ENCODE measurements at places on chromosomes 13 and 19. TPM values are rescaled to one million over a fixed set of nuclear protein-coding genes. Genes with fewer than 3 reads are reported as not detected.

GRCh38 chr13:62781866-62782265 lies 1366.2 kb upstream of the PCDH20 start:
- DNase-seq = no peak
- no peak overlapping the region for H3K4me3 ChIP-seq
- no peaks in the 10 kb centered on the region for H3K27me3 ChIP-seq
- H3K36me3 ChIP-seq = no peaks in the 10 kb centered on the region
- H3K27ac ChIP-seq = no peak overlapping the region
- no peaks in the 10 kb centered on the region for H3K4me1 ChIP-seq

DNA sequence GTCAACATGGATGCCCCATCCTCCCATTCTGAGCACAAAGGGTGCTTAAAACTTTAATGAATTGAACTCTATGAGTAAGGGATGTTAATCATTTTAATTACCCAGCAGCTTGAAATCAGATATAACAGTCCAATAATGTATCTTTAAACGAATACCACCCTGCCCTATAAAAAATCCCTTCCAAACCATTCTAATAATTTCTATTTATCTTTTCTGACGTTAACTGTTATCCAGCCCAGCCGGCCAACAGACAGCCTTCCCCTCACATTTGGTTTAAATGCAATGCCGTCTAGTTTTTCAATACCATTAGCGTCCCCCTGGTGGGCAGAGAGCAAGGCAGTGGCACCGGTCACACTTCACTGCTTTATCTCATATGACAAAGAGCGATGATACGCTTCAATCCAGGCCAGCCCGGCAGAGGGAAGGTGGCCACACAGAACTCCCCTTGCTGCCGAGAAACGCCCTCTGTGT lies 402.2 kb upstream of the ZNF507 start:
- no peak overlapping the region for H3K27ac ChIP-seq
- no peaks in the 10 kb centered on the region for H3K27me3 ChIP-seq
- no peaks in the 10 kb centered on the region for H3K36me3 ChIP-seq
- H3K4me3 ChIP-seq = no peak overlapping the region

DNA sequence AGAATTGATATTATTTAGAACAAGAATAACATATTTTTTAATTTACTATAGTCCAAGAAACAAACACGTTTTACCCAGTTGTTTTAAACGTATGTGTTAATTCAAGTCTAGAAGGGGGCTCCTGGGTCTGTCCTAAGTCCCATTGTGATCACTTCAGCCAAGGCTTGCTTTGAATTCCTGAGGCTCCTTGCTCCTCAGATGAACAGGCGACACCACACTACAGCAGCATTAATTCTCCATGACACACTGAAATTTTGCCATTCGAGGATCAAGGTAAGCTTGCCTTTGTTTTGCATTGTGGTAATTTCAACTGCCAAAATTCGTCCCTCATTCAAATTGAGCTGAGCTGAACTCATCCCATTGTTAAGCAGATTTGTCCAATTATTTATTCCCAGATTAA lies 1442.6 kb downstream of the SLITRK5 start:
- H3K36me3 ChIP-seq = no peaks in the 10 kb centered on the region
- no peak overlapping the region for H3K27ac ChIP-seq
- no peak for DNase-seq
- no peak overlapping the region for H3K4me3 ChIP-seq
- H3K4me1 ChIP-seq = no peaks in the 10 kb centered on the region

- H3K27ac ChIP-seq = no peak overlapping the region
- H3K36me3 ChIP-seq = no peaks in the 10 kb centered on the region
- no peaks in the 10 kb centered on the region for H3K4me1 ChIP-seq
- no peak overlapping the region for H3K4me3 ChIP-seq
- no peaks in the 10 kb centered on the region for H3K27me3 ChIP-seq
- DNase-seq = no peak
These were observed 1.1 kb upstream of the ZNF763 start for GRCh38 chr19:11963566-11964355.

WIZ gene
- total RNA-seq = 43.8 TPM

PCDH17 gene
- 0.70 TPM for total RNA-seq

Data from astrocyte (in vitro differentiated cells and primary cell).